ENCODE measurements at places on chromosomes 11 and 22.

GRCh38 chr11:122181372-122181771 lies 65.4 kb upstream of the BLID start:
- DNase-seq, result no peak

DNA sequence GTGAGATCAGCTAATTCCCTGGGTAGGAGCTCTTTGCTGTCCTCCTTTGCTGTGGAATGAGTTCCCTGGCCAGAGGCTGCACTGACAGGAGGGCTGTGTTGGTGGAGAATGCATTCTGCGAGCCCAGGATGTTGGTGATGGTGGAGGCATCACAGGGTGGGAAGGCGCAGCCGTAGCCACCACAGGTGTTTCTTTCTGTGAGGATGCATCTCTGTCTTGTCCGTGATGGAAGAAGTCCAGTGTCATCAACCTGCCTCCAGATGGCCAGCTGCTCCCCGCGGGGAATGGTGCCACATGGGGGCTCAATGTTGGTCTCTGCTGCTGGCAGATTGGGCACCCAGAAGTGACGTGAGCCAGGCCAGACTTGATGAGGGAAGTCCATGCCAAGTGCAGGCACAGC lies 972.1 kb downstream of the TBC1D22A start:
- no peak for DNase-seq

GRCh38 chr22:31127181-31127772 lies 4.5 kb downstream of the INPP5J start:
- no peak for DNase-seq

GRCh38 chr22:39470451-39471291 lies 13.9 kb downstream of the MGAT3 start:
- DNase-seq, result no peak

DNA sequence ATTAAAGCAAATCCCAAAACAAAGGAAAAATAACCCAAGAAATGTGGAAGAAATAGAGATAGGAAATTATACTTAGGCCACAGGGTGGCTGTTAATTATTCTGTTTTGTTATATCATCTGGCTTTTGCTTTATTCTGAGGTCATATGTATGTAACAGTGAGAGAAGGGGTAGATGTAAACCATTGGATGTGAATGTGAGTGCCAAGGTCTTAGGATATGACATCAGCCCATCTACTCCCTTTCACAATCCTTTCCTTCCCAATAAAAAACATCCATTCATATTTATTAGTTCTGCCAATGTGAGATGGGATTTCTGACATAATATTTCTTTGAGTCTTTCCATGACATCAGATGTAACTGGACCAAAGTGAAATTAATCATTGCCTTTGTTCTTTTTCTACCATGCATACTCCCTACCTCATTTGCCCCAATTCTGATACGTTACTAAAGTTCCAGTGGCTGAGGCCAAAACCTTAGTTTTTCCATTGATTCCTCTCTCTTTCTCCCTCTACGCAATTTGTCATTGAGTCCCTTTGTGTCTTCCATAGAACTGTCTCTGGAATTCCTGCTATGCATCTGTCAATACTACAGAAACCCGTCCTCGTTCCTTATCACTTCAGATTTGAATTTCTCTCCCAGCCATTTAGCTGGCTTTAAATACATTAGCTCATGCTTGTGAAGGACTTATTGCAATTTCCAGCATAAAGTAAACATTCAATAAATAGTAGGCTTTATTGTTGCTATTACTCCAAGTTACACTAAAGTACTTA lies 170.3 kb downstream of the ARHGAP42 start:
- DNase-seq, result no peak

- DNase-seq, result no peak
Observed at GRCh38 chr22:37823134-37823985, at the start of gene GALR3. GALR3 (plus strand) TSS chr22:37823382; CDS start chr22:37823407, 25 bp downstream.

DNA sequence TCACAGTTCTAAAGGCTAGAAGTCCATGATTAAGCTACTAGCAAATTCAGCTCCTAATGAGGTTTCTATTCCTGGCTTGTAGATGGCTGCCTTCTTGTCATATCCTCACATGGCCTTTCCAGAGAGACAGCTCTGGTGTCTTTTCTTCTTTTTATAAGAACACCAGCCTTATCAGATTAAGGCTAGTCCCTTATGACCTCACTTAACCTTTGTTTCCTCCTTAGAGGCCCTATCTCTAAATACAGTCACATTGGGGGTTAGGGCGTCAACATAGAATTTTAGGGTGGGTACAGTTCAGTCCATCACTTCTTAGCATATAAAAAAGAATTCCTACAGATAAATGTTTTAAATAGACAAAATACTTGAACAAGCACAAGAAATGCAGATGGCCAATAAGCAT lies 18.2 kb upstream of the CLPB start:
- DNase-seq, result no peak

DNA sequence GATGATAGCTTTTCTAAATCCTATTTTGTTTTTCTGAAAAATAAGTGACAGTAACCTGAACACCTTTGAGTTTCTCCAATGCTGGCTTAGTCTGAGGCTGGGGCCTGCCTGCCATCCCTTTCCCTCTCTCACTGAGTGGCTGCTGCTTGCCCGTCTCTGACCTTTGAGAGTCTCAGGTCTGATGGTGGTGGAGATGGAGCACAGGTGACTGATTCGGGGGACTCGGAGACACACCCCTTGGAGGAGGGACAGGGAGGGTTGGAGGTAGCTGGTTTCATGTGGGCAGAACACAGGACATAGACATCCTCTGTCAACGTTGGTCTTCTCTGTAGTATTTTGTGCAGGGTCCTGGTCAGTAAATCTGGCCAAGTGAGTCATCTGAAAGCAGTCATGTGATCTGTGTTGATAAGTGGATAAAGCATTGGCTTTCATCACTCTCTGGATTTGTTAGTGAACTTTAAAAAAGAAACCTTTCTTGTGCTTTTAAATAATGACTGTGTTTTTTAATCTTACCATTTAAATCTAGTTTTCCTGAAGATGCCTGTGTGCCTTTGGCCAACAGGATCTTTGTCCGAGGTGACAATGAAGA lies 47.1 kb upstream of the CLDN5 start:
- DNase-seq, result no peak

DNA sequence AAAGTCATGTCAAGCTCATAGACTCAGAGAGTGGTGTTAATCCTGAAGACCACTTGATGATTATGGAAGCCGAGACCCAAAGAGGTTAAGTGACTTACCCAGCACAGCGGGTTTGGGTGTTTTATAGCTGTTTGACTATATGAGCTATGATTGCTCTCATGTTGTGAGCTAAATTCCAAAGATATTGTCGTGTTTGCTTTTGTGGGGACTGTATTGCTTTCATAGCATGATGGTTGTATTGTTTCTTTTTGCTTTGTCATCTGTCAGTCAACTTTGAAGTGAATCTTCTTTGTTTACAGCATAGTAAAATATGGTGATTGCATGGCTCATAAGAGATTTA lies 23.7 kb downstream of the NF2 start:
- DNase-seq, result no peak

- no peak for DNase-seq
Observed at GRCh38 chr11:13594044-13594443, 74.4 kb upstream of the FAR1 start.

GRCh38 chr11:118596224-118597146 lies 10.9 kb upstream of the PHLDB1 start:
- DNase-seq, result no peak

DNA sequence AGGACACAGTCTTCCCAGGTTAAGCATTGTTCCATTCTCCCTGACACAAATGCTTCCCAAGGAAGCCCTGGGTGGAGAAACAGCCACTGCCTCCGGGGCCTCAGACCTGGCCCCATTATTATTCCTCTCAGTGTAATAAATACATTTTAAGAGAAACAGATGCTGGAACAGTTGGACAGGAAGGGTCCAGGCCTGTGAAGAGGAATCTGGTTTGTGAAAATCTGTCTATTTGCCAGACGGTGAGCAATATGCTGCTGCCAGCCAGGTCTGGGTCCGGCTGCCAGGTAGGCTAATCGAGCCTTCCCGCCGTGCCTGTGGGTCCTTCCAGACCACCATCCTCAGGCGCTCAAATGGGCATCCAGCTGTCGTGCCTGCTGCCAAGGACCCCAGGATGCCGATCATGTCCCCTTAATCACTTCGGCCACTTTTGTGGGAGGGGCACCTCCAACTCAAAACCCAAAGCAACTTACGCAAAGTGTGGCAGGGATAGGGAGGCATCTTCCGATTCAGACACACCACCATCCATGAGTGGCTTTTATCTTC lies 528.4 kb downstream of the MIAT start:
- no peak for DNase-seq

- DNase-seq, result no peak
Observed at GRCh38 chr22:39546889-39547586, 14.5 kb upstream of the RPS19BP1 start.

- DNase-seq, result no peak
Observed at GRCh38 chr11:64799256-64799622, 3.8 kb downstream of the MAP4K2 start.

- no peak for DNase-seq
Observed at GRCh38 chr11:59271247-59271755, 58.6 kb upstream of the MPEG1 start.

GRCh38 chr11:842370-843002 lies at the start of the genes POLR2L and TSPAN4:
POLR2L (minus strand) TSS chr11:842529; CDS start chr11:842508, 21 bp downstream.
TSPAN4 (plus strand) TSS chr11:842852; CDS start chr11:850305, 7,453 bp downstream.
- DNase-seq, result peak; percentile 91

DNA sequence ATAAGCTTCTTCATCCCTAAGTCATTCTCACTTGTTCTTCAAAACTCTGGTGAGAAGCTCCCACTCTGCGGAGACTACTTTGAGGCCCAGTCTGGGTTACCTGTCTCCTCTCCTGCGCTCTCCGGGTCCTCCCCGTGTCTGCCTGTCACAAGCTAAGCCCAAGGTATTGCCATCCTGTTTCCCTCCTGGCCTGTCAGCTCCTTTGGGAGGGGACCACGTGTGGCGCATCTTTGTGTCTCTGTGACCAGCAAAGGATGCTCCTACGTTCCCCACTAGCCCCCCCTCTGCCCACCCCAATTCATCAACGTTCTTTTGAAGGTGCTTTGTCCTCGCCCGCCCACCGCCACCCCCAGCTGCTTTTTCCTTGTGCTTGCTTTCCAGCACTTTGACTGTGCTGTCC lies 31.8 kb upstream of the FBLN1 start:
- no peak for DNase-seq

DNA sequence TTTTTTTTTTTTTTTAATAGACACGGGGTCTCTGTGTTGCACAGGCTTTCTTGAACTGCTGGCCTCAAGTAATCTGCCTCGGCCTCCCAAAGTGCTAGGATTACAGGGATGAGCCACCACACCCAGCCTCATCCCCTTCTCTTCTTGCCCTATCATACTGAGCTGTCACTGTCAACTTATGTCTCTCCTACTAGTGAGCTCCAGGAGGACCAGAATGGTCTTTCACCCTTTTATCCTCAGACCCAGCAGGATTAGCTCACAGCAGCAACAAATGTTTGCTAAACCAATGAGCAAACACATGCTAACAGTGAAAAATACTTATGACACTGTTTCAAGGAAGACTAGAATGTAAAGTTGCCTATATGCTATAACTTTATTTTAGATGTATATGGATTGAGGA lies 6.4 kb upstream of the NXF1 start:
- DNase-seq, result no peak

GRCh38 chr11:65491614-65492386 lies 7.0 kb upstream of the MALAT1 start:
- DNase-seq, result peak; percentile 65

DNA sequence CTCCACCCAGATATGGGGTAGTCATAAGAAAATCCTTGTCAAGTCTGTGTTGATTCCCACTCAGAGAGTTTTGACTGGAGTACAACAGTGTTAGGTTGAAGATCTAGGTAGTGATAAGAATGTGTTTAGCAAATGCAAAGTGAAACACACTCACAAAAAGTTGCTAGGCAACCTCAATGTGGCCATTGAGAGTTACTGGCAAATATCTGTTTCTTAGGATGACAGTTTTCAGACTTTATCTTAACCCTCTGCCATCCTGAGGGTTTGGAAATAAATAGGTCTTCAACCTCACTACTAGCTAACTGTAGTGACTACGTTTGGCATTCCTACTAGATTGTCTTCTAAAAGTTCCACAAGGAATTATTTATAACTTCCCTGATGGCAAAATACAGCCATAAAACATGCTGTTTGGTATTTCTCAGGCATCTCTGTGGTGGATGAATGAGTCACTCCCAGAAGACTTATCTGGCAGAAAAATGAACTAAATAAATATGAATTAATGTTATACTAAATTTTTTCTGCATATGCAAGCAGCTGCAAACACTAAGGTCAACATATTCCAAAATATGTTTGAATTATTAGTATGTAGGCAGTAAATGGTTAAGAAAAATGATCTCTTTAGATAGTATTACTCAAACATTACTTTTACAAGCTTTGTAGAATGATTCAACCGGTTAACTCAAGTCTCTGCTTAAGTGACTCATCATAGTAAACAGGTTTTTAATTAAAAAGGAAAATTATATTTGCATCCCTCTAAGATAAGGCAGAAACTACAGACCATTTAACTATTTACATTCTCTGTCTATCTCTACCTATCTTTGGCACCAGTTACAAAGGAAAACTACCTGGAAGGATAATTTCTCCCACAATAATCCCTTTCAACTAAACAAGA lies 17.1 kb upstream of the SYTL2 start:
- no peak for DNase-seq

DNA sequence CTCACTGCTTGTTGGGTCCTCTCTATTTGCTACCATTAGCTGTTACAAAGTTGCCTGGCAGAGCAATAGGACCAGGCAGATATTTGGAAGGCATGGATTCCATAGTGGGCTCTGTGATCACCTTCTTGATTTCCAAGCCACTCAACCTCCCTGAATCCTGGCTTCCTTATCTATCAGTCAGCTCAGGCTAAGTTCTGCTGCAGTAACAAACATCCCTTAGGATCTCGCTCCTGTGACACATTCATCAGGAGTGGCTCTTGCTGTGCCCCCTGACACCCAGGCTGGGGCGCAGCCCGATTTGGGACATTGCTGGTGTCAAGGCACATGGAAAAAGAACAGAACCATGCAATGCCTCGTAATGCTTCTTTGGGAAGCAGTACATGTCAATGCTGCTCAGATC lies 503.9 kb downstream of the TBC1D22A start:
- no peak for DNase-seq

DNA sequence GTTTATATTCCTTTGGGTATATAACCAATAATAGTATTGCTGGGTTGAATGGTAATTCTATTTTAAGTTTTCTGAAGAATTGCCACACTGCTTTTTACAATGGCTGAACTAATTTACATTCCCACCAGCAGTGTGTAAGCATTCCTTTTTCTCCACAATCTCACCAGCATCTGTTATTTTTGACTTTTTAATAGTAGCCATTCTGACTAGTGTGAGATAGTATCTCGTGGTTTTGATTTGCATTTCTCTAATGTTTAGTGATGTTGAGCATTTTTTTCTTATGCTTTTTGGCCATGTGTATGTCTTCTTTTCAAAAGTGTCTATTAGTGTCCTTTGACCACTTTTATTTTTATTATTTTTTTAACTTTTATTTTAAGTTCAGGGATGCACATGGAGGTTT lies 275.3 kb downstream of the METTL15 start:
- no peak for DNase-seq

GRCh38 chr11:117820071-117820470 lies 4.5 kb downstream of the FXYD2 start:
- DNase-seq, result no peak

- no peak for DNase-seq
Observed at GRCh38 chr11:115941481-115941993, 437.3 kb upstream of the CADM1 start.

DNA sequence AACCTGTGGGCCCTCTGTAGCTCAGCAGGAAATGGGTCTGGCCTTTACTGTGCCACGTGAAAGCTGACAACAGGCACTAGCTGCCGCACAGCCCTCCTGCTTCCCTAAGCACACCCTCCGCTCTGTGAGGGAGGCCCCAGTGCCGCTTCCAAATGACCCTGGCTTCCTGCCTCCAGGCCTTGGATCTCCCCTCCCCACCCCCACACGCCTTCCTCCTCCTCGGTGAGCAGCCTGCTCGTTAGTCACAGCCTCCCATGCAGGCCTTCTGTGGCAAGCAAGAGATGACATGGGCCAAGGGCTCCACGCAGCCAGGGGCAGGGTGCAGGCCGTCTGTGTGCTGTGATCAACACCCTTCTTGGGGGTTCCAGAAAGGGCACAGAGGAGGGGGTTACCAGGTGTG lies 15.3 kb upstream of the RASL10A start:
- DNase-seq, result peak; percentile 59

Data from right hindlimb (tissue), 1 donor.